ENCODE measurements at places on chromosomes 11 and 22. TPM values are rescaled to one million over a fixed set of nuclear protein-coding genes. Genes with fewer than 3 reads are reported as not detected.

LRP4 gene
- total RNA-seq = 20.2 TPM

MS4A7 gene
- 33.1 TPM for total RNA-seq

MDK gene
- total RNA-seq = 11.0 TPM

APLNR gene
- total RNA-seq = 21.6 TPM

RPS25 gene
- 856 TPM for total RNA-seq

PGA4 gene
- total RNA-seq = 0.41 TPM

KRTAP5-7 gene
- not detected for total RNA-seq

ARL14EP gene
- total RNA-seq = 28.1 TPM

GLB1L2 gene
- 0.65 TPM for total RNA-seq

FAM76B gene
- total RNA-seq = 8.0 TPM

GSTP1 gene
- total RNA-seq = 314 TPM

OVCH2 gene
- total RNA-seq = not detected

LRRC4C gene
- 1.3 TPM for total RNA-seq

CTSW gene
- 2.7 TPM for total RNA-seq

BRSK2 gene
- 1.6 TPM for total RNA-seq

NLRP14 gene
- not detected for total RNA-seq

COMT gene
- 101 TPM for total RNA-seq

GUCY1A2 gene
- 7.1 TPM for total RNA-seq

PDGFB gene
- total RNA-seq = 17.5 TPM

APLP2 gene
- total RNA-seq = 298 TPM

OR4D6 gene
- not detected for total RNA-seq

OR5B21 gene
- total RNA-seq = not detected

RFPL3 gene
- not detected for total RNA-seq

THRSP gene
- 88.4 TPM for total RNA-seq

SLC17A6 gene
- not detected for total RNA-seq

TRIM49 gene
- not detected for total RNA-seq

GGTLC3 gene
- not detected for total RNA-seq

RASL10A gene
- 1.0 TPM for total RNA-seq

TMEM191C gene
- total RNA-seq = 0.82 TPM

ANGPTL5 gene
- total RNA-seq = 4.0 TPM

PANX2 gene
- 0.89 TPM for total RNA-seq

MRTFA gene
- total RNA-seq = 28.8 TPM

OR4P4 gene
- not detected for total RNA-seq

MAPK8IP2 gene
- 0.42 TPM for total RNA-seq

HBD gene
- total RNA-seq = not detected

P2RX3 gene
- total RNA-seq = 0.84 TPM

FOLR3 gene
- 2.2 TPM for total RNA-seq

SEPTIN3 gene
- total RNA-seq = 0.24 TPM

B4GALNT4 gene
- total RNA-seq = 2.1 TPM

CASP5 gene
- not detected for total RNA-seq

USP2 gene
- 65.8 TPM for total RNA-seq

MRGPRF gene
- 12.4 TPM for total RNA-seq

TSPAN32 gene
- 15.0 TPM for total RNA-seq

APOBEC3F gene
- 5.2 TPM for total RNA-seq

CRYBB2 gene
- total RNA-seq = not detected

FJX1 gene
- 1.1 TPM for total RNA-seq

KCTD14 gene
- total RNA-seq = 1.3 TPM

EXPH5 gene
- total RNA-seq = 2.5 TPM

C11orf91 gene
- 1.7 TPM for total RNA-seq

USH1C gene
- total RNA-seq = not detected

MUC6 gene
- not detected for total RNA-seq
